Bone marrow (tissue), 2 donors: ENCODE measurements at places on chromosomes 3 and 15.

DNA sequence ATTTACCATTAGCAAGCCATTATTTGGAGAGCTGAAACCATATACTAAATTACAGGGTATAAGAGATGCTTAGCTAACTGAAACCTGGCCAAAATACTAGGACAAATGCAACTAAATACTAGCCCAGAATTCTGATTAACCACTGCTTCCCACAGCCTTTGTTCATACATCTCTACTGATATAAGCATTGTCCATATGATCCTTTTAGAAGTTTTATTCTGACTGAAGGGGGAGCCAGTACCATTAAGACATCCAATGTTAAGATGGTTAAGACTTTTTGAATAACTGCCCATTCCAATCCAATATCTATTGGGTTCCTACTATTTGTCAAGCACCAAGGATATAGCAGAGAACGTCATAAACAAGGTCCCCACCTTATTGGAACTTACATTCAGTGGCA is 421.3 kb downstream of the FOXP1 start:
- no peak for DNase-seq

DNA sequence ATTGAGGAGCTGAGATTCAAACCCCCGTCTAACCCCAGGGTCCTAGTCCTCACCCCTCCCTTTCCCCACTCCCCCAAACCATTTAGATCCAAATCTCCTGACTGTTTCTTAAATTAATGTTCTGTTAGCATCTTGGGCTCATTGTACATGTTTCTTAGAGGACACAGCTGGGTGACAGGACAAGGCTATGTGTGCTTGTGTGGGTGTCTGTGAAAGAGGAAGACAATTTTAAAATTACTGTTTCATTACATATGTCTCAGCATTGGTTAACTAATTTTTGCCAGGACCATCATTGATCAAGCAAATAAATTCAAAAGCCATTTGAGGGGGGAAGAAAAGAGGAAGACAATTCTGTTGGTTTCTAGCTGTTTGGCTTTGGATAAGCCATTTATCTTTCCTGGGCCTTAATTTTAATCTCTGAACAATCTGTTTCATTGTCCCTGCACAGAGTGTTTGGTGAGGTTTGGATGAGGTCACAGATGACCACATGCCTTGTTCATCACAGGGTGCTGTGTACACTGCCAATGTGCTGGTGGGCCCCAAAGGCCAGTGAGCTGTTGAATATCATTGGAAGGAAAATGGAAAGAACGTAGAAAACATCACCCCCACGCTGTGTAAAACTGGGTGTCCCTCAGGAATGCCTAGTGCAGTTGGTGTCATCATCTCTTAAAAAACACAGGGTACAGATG is 51.9 kb downstream of the RPLP1 start:
- DNase-seq = no peak

GRCh38 chr15:63869371-63870042 is 35.8 kb upstream of the HERC1 start:
- DNase-seq = no peak

- DNase-seq = no peak
Measured at GRCh38 chr3:29525254-29525881, 244.5 kb downstream of the RBMS3 start.

DNA sequence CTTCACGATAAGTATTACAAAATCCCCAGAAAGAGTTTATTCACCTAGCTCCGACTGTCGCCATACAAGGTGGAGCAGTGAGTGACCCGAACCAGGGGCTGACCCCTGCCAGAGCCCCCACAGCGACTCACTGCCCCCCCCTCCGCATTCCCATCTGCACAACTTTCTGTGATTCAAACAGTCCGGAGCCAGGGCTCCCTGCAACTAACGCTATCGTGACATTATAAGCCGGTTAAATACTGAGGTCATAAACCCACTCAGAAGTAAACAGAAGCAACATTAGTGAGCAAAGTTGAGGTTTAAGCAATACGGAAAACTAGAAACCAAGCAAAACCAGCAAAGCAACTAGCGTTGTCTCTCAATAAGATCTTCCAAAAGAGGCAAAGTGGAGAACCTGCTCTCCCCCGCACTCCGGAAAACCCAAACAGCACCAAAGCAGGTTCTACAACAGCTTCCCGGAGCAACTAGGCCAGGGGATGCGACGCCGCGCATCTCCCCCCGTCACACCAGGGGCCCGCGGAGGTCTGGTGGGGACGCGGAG is 642 bp downstream of the SCAP start:
- DNase-seq = peak; percentile 9
